ENCODE measurements at places on chromosomes 7 and 10.

DNA sequence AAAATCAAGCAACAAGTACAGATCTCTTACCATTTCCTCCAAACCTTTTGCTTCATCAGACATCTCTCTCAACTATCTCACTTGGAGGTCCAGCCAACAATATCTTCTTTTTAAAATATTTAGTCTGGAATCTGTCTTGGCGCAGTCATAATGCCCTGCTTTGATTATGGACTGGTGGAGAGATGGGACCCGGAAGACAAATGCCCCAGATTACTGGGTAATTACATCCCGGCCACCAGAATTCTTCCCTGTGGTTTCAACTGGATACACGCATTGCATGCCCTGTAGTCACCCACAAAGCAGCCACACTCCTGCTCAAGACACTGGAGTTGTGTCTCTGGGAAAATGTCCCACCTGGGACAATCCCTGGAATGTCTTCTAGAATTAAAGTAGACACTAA, 65.5 kb downstream of the BPGM start:
- no peak for DNase-seq

DNA sequence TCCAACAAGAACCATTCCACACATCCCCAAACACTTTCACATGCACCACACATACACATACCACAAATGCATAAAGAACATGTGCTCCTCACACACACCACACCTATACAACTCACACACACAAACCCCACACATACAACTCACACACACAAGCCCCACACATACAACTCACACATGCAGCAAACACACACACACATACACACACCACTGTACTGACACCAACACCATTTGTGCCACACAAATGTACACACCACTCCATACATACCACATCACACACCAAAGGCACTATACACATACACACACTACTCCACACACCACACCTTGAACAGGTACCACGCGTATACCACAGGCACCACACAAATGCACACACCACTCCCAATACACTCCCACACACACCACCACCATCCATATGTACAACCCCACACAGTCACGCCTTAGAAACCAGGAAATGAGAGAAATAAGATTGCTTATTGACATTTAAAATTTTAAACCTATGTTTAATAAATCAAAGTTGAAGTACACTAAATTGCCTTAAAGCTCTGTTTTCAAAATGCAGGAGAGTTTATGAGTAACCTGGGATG, 107.4 kb downstream of the ARL4A start:
- DNase-seq, result no peak

- no peak for DNase-seq
Observed at GRCh38 chr7:98472521-98472954, 71.6 kb upstream of the BAIAP2L1 start.

DNA sequence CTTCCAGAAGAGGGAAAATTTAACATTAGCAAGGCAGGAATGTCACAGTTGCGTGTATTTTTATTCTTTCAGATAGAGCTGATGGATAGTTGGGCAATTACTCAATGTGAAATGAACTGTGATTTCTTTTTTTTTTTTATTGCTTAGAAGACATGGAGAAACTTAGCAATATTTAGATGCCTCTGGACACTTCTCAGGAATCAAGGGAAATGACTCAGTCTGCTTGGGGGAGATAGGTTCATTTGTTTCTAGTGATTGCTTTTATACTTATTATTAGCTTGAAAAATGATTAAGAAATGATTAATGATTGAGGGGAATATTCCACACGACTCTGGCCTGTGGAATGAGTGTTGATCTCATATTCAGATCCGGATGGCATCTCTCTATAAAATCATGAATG, 33.1 kb upstream of the TBX20 start:
- no peak for DNase-seq

- DNase-seq, result no peak
Observed at GRCh38 chr10:94858005-94858404, 80.5 kb upstream of the CYP2C9 start.

DNA sequence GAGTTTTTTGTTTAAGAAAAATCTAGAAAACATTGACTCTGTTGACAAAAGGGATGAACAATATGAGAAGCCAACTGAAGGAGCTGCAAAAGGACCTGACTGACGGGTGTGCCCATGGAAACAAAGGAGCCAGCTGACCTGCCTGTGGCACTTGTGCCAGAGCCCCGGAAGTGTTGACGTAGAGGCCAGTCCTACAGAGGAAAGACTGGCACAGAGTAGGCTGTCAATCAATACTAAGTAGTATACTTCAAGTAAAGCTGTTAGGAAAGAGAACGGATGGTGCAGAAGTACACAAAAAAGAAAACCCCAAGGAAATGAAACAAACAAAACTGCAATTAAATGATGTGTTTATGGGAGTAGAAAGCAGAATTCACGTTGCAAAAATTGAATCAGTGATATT, 19.0 kb upstream of the ABI1 start:
- DNase-seq, result no peak

DNA sequence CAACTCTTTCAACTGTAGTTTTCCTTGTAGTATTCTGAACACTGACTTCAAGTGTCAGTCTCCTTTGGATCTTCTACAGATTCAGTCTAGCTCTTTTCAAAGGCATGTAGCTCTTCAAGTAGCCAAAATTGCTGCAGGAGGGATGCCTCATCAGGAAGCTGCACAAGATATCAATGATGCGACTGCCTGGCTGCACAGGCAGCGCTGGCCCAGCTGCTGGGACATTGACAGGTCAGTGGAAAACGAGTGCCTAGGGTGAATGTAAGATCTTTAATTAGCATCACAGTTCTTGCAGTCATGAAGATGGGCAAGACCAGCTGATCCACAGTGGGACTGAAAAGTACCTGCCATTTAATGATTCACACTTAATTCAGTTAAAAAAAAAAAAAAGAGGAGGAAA, 167.6 kb downstream of the ANK3 start:
- no peak for DNase-seq

GRCh38 chr10:99676895-99677294, 17.6 kb downstream of the ENTPD7 start:
- DNase-seq, result no peak

DNA sequence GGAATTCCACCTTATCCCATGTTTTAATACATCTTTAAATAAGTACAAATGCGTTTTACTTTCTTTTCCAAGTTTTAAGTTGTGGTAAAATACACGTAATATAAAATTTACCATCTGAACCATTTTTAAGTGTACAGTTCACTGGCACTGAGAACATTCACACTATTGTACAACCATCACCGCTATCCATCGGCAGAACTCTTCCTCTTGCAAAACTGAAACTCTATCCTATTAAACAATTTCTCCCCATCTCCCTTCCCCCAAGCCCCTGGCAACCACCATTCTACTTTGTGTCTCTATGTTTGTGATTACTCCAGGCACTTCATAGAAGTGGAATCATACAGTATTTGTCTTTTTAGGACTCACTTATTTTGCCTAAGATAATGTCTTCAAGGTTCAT, 33.8 kb downstream of the HIP1 start:
- no peak for DNase-seq

- no peak for DNase-seq
Observed at GRCh38 chr7:75066521-75066920, 7.1 kb downstream of the RCC1L start.

- no peak for DNase-seq
Observed at GRCh38 chr10:71755179-71755879, 18.0 kb downstream of the VSIR start.

GRCh38 chr7:75869776-75870379, 9.0 kb upstream of the RHBDD2 start:
- DNase-seq, result no peak

- DNase-seq, result no peak
Observed at GRCh38 chr10:7338469-7338868, 72.4 kb downstream of the SFMBT2 start.

DNA sequence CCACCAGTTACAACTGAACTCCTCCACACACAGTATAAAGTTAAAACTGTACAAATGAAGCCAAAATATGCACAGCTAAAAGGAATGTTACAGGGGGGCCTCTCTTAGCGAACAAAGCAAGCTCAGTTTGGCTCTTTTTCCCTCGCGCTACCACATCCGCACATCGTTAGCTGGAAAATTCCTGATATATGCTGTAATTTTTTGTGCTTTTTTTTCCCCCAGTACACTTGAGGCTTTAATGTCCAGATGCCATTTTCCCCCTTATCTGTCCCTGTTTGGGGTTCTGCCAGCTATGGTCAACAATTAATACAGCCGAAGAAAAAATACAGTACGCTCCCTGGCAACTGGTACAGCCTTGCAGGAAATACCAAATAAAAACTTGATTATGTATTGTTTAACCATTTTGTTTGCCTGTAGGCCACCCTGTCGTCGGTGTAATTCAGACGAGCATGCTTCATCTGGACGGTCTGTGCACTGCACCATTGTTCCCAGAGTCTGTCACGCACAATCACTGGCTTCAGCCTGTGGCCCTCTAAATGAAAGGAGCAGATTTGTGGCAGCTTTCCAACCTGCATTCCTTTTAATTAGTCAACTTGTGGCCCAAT, 108.1 kb upstream of the FAM133B start:
- peak; percentile 68 for DNase-seq

DNA sequence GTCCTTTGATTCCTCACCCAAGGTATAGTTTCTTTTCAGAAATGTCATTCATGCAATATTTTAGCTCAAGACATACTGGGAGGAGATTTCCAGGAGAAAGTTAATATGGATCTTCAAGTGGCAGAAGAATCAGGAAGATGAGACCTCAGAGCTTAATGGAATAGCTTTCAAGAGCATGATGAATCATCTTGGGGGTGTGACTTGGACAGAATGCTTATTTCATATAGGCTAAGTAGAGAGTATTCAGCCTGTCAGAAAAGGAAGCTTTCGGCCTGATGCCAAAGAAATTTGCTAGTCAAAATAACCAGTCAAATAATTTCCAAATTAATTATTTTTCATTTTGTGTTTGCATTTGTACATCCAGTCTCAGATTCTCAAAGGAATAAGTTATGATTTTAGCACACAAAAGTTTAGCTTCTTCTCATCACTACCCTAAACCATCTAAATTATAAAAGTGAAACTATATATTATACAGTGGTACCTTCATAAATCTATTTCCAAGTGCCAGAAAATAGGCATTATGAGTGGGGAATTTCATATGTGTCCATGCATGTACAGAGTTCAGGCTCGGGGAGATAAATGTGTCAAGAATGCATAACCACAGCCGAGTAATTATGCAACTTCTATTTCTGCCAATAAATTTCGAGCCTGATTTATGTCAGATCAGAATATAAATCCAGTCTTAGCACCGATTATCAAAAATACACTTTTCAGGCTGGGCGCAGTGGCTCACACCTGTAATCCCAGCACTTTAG, 27.3 kb upstream of the CALD1 start:
- DNase-seq, result no peak

- DNase-seq, result peak; percentile 12
Observed at GRCh38 chr7:46569133-46569465, 648.0 kb upstream of the IGFBP3 start.

GRCh38 chr10:99527526-99528493, 4.9 kb upstream of the NKX2-3 start:
- peak; percentile 39 for DNase-seq

DNA sequence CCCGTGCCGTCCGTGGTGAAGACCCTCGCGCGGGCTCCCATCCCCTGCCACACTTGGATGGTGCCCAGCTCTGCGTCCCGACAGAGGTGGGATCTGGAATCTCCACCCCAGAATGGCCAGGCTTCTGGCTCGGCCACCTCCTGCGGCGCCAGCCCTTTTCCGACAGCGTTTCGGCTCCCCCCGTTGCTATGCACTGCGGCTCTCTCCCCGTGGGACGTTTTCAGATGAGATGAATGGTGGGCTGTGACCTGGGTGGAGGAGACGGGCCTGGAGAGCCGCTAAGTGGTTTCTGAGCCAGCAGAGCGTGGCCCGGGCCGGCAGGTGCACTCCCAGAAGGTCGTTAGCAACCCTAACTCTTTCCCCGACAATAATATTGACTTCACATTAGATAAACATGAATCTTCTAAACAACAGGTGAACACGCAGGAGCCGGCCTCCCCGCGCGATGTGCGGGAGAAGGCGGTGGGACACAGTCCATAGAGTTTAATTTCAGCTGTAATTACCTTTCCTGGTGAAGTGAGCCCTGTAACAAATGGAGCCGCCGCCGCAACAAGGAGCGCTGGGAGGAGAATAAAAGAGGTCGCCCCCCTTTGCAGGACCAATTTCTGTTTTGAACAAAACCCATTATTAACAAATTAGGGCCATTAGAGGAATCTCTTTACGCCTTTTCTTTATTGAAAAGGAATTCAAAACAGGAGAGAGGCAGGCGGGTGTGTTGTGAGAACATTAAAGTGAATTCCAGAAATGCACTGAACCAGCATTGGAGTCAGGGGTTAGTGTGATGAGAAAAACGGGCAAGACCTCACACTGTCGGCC, 294.3 kb upstream of the PFKP start:
- peak; percentile 23 for DNase-seq

- no peak for DNase-seq
Observed at GRCh38 chr7:158734861-158735260, 30.3 kb upstream of the NCAPG2 start.

DNA sequence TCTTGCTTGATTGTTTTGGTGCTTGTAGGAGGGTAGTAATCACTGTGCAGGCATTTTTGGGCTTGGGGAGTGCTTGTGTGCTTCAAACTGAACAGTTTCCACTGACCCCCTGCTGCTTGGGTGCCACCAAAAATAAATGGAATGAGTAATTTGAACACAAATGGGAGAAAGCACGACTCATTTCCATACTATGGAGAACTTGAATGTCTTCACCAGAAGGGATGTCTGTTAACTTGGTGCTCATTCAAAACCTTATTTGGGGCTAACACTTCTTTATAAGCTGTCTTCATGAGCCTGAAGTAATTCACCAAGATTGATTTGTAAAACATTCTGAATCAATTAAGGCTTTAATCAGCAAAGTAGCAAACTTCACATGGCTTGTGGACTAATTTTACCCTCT, 560.3 kb downstream of the SDK1 start:
- no peak for DNase-seq

DNA sequence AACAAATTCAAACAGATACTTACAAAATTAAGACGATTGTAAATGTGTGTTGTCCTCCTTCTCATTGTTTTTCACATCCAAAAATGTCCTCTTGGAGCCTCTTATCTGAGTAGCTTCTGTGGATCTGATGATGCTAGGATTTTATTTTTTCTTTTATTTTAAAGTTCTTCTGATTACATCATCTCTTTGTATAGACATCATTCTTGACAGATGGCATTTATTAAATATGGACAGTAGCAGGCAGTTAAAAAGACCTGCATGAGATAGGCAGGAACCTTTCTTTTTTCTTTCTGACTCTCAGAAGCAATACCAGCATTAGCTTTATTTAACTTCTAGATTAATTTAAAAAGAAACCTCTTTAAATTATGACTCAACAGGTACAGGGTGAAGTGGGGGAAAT, at the start of gene RPA3:
Gene RPA3 (minus strand): TSS at position 116 of the 400 bp plus-strand sequence. CDS start 78,189 bp downstream, outside the sequence.
- DNase-seq, result peak; percentile 35

- DNase-seq, result no peak
Observed at GRCh38 chr7:50812841-50813475, 30.3 kb upstream of the GRB10 start.

GRCh38 chr7:78218051-78218450, 419.5 kb downstream of the PHTF2 start:
- no peak for DNase-seq

GRCh38 chr10:15817409-15818046, 42.8 kb downstream of the MINDY3 start:
- DNase-seq, result no peak

Measured in SK-N-SH (cell line).